ENCODE measurements at places on chromosomes 2 and 18.

DNA sequence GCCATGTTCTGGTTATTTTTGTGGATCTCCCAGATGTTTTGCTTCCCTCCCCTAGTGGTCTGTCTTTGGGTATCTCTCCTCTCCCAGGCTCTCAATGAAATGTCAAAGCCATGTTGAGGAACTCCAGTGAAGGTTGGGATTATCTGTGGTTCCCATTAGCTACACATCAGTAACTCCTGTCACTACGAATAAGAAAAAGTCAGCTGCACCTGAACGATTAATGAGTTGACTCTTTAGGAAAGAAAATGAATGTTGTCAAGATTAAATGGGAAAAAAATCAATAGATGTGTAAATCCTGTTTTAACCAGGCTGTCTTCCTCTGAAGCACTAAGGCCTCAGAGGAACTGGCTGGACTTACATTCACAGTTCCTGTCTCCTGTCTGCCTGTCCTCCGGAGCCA is 94.0 kb upstream of the DAPL1 start:
- no peak for DNase-seq

DNA sequence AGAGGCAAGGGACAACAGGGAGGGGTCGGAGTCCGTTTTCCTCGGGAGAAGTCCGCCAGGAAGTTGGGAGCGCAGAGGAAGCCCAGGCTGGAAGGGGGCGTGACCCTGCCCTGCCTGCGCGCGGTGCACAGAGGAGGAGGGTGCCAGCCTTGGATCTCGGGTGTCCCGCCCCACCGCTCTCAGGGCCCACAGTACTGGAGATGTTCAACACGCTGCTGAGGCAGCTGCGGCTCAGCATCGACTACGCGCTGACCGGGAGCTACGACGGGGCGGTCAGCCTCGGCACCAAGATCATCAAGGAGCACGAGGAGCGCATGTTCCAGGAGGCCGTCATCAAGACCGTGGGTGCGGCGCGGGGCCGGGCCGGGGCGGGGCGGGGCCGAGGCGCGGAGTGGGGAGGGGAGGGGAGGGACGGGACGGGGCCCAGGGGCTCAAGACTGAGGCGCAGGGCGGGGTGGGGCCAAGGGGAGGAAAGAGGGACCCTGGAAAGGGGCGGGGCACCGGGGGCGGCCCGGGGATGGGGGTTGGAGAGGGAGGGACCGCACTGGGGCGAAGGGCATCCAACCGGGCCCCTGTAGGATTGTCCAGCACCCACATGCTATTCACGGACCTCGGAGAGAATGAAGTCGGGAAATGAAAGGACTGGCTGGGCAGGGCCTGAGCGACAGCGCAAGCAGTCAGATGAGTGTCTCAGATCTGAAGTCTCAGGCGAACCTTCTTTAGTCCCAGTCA is 36.6 kb downstream of the POMC start:
- DNase-seq: no peak

DNA sequence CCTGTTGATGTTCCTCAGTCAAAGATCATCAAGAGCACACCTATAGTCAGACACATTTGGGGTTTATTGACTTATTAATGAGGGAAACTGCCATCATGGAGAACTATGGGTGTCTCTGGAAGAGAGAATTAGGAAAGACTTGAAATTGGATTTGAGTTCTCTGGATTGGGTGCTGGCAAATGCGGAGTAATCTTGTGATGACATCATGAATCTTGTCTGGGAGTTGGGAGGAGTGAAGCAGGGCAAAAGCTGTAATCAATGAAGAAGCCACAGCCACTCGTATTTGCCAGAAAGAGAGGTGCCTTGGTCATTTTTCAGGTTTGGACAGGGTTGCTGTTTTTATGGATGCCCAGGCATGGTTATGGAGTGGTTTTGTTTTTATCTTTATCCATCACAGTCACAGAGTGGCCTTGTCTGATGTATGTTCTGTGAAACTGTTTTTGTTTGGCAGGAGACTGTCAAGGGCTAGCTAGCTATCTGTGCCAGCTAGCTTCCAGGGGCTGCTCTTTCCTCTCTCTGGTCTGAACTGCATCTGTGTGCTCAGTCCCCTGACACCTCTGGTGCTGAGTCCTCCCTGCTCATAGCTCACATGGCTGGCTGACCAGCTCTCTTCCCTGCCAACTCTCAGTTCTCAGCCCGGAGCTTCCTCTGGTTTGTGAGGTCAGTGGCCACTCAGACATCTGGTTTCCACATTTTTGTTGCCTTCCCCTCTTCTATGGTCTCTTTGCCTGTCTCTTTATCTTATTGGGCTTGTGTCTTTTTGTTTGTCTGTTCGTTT is 193.4 kb upstream of the RMP24 start:
- DNase-seq: no peak

DNA sequence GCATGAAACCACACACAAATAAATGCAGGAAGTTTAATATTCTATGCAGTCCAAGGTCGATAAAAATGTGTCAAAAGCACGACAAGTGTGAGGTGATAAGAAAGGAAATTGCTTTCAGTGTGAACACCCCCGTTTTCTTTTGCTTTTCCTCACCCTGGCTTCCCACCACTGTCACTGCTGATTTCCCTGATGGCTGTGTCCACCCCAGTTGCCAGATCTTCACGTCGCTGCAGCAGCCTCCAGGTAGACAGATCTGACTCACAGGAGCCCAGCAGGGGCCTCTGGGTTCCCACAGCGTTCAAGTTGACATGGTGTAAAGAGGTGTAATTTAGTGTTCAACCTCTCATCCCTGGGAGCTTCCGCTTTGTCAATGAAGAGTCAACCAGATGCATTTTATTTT is 128.0 kb upstream of the TACR1 start:
- no peak for DNase-seq

DNA sequence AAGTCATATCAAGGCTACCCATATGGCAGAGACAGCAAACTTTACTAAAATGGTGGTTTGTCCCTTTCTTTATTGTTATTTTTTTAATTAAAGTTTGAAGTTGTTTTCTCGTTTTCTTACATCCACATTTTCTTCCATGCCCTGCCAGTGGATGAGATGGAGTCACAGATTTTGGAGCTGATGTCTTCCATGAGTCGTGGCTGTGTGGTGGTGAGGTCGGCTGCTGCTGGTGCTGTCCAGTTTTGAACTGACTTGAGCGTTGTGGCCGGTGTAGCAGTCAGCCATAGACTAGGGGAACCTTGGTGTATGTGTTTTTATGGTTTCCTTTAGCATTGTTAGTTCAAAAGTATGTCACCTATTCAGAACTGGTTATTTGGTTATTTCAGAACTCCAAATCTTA is 182.8 kb downstream of the SH3RF3 start:
- DNase-seq: no peak

GRCh38 chr2:118878531-118879149 is 31.2 kb upstream of the EN1 start:
- no peak for DNase-seq

DNA sequence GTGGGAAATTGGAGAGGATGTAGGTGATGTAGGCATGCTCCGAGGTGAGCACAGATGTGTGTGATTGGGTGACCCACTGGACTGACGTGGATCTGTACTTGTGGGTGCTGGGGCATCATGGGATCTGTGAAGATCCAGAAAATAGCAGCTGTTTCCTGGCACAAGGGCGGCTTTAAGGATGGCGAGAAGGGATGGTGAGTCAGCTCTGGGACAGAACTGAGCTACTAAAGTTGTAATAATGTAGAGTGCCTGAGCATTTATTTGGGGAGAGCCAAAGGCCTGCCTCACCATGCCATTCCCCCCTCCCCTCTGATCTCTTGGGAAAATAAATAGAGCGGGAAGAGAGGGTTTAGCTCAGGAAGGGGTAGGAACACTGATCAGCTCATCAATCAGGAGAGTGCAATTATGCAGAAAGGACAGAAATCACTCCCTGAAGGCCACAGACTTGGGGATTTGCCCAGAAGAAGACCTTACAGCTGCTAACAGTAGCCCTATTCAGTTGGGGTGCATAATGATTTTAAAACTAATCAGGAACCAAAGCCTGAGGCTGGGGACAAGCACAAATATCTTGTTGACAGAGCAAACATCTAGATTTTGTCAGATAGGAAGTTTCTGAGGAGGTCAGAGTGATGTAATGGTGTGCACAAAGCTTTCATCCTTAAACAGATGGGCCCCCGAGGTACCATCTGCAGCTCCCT is 30.3 kb downstream of the TANC1 start:
- DNase-seq: no peak

DNA sequence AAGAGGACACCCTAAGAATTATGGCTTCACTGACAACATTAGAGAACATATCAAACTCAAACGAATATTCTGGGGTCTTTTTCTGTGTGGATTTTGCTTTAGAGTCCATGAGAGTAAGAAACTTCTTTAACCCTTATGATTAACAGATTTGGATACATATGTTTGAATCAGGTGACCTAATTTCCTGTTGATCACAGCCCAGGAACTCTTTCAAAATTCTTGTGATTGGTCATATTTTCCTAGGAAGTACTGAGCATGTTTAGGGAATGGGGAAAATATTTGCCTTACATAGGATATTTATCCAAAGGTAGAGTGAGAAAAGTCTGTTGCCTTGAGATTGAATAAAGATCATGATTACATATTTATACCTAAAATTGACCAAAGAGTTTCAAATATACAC is 160.0 kb downstream of the KCNH7 start:
- DNase-seq: no peak

DNA sequence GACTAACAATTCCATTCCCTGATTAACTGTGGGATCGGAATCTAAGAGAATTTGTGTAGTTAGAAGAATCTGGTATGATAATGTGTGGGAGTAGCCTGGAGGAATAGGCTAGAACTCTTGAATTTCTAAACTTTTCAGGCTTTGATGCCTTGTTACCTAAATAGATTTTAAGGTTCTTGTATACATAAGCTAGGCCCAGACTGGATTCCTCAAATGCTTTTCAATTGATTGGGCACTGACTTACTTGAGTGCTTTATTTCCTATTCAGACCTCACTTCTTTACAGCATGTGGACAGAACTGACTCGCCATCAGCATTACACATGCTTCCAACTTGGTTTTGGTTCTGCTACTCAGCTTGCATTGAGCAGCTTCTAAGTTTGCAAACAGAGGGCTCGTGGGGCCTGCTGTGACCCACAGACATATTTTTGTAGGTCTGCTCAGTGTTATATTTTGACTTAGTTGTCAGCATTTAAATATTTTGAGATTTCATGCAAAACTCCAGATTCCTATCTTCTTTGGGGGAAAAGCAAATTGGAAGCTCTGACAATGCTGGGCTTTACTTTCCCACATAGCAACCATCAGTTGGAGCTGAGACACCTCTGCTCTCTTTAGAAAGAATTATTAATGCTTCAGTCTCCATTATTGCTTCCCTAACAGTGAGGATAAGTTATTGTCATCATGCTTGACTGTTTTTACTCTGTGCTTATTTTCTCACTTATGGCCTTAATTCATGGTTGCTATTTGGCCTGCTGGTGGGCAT is 5.7 kb downstream of the PARD3B start:
- DNase-seq: no peak

- DNase-seq: no peak
Measured at GRCh38 chr2:135154962-135155361, 102.9 kb downstream of the RAB3GAP1 start.

DNA sequence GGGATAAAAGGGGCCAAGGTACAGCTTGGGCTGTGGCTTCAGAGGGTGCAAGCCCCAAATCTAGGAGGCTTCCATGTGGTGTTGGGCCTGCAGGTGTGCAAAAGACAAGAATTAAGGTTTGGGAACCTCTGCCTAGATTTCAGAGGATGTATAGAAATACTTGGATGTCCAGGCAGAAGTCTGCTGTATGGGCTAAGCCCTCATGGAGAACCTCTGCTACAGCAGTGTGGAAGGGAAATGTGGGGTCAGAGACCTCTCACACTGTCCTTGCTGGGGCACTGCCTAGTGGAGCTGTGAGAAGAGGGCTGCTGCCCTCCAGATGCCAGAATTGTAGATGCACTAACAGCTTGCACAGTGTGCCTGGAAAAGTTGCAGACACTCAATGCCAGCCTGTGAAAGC is 880.6 kb upstream of the ID2 start:
- no peak for DNase-seq

GRCh38 chr18:42157420-42157819 is 202.4 kb downstream of the PIK3C3 start:
- DNase-seq: no peak

DNA sequence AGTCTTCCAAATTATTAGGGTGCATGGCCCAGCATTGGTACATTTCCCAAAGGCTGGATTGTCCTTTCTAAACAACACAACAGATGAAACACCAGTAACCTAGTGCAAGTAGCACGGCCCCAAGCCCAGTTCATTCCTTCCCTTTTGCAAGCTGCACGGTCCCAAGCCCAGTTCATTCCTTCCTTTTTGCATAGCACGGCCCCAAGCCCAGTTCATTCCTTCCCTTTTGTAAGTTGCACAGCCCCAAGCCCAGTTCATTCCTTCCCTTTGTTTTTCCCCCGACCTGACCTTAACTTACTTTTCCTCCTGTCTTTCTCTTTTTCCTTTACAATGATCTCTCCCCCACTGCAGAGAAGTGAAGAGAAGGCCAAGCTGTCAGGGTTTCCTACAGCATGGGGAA is 60.9 kb downstream of the C18orf63 start:
- DNase-seq: no peak

GRCh38 chr2:150486539-150487484 is 655 bp downstream of the RND3 start:
- peak; percentile 59 for DNase-seq

DNA sequence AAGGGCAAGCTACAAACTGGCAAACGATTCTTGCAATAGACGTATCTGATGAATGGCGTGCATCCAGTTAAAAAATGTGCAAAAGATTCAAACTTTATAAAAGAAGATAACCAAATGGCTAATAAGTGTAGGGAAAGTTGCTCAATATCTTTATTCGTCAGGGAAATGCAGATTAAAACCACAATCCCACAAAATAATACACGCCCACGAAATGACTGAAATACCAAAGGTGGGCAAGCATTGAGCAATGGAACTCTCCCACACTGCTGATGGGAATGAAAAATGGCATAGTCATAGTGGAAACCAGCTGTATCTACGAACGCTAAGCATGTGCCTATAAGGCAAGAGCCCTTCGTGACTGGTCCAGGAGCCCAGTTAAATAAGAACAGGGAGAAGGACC is 168.6 kb upstream of the SIX2 start:
- DNase-seq: no peak

- no peak for DNase-seq
Measured at GRCh38 chr2:217279556-217279955, 419.7 kb upstream of the TNP1 start.

DNA sequence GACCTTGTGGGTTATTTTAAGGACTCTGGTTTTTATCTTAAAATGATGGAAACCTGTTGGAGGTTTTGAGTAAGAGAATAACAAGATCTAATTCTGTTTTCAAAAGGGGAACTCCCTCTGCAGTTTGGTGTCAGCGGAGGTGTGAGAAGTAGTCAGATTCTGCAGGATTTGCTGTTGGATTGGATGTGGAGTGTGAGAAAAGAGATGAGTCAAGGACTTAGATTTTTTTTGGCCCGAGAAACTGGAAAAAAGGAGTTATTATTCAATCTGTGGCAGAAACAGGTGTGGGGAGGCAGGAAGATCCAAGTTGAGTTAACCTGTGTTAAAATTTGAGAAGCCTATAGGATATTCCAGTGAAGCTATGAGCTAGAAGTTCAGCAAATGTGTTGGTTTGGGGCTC is 337.2 kb upstream of the FANCL start:
- no peak for DNase-seq

- no peak for DNase-seq
Measured at GRCh38 chr2:69815717-69816116, 13.7 kb upstream of the GMCL1 start.

All from HuH-7 (cell line).